ENCODE measurements at places on chromosomes 2 and 18.

DNA sequence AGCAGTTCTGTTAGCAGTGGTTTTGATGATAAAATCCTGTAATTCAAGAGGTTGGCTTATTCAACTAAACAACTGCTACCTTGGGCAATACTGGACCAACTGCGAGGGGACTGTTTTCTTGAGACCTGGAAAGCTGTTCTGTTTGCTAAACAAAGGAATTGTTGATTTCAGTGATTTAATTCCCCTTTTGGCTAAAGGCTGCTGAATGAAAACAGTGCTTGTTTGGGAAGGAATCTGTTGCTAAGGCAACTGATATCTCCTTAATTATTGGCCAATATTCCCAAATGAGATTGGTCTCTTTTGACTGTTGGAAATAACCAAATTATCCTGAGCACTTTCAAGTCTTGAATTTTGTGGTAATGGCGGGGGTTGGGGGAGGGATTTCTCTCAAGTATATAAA is 136.8 kb downstream of the CAMKMT start:
- no peak for DNase-seq

DNA sequence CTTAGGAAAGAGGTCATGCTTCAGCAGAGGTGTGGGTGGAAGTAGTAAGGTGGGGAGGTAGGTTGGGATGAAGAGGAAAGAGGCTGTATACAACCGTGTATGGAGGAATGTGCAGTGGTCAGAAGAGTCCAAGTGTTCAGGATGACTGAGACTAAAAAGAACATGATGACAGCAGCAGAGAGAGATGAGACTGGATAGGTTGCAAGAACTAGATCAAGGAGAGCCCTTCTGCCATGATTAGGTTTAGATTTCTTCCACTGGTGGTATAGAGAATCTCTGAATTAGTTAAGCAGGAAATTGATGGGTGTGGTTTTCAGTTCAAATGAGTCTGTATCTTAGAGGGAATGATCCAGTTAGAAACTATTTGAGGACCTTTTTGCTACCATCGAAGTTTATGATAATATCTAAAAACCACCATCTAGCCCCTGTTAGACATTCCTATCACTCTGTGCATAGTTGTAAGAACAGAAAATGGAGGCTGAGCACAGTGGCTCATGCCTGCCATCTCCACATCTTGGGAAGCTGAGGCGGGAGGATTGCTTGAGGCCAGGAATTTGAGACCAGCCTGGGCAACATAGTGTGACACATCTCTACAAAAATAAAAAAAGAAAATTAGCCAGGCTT is 221.0 kb downstream of the LTBP1 start:
- no peak for DNase-seq

DNA sequence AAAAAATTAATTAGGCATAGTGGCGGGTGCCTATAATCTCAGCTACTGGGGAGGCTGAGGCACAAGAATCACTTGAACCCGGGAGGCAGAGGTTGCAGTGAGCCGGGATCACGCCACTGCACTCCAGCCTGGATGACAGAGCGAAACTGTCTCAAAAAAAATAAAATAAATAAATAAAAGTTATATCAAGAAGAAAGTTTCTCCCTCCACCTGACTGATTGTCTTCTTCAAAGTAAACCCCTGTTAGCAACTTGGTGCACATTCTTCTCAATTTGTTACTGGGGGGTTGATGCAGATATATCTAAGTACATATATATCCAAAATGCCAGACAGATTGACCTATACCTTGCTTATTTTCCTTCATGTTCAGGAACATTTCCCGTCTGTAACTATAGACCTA is 5.2 kb upstream of the MYCN start:
- no peak for DNase-seq

DNA sequence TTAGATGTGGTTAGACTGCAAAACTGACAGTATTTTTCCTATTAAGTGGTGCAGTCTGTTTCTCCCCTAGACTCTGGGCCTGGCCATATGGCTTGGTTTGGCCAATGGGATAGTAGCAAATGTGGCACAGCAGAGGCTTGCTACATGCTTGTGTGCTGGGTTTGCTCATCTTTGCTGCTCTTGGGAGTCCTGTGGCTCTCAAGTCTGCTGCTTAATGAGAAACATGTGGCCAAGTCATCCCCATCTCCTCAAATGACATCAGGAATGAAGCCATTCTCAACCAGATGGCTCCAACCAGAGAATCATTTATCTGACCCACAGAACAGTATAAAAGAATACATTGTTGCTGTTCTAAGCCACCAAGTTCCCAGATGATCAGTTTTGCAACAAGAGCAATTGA is 57.1 kb upstream of the PAX3 start:
- DNase-seq: no peak

- DNase-seq: peak; percentile 93
Measured at GRCh38 chr2:160816916-160817499, 323.4 kb upstream of the RBMS1 start.

DNA sequence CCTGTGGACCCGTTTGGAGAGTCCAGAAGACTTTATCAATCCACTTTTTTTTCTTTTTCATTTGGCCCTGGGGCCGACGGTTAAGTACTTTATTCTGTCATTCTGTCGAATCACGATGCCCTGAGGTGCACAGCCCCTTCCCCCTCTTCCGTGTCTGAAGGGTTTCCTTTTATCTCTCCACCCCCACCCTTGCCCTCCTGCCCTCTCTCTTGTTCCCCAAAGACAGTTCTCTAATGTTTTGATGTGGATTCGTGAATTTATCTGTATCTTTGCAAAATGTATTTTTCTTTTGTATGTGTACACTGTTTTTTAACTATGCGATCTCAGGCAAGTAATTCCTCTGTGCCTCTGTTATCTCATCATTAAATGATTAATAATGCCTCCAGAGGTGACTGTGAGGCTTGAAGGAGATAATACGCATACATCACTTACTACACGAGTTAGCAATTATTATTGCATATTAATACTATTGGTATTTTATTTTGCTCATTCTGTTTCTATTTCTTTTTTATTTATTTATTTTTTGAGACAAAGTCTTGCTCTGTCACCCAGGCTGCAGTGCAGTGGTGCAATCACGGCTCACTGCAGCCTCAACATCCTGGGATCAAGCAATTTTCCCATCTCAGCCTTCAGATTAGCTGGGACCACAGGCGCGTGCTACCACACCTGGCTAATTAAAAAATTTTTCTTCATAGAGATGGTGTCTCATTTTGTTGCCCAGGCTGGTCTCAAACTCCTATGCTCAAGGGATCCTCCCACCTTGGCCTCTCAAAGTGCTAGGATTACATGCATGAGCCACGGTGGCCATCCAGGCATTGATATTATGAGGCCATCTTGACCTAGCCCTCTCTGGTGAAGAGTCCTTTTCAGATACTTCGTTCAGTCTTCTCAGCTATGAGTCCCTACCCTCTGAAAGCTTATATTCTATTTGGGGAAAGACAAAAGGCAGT is 1.4 kb upstream of the CASP8 start:
- no peak for DNase-seq

- no peak for DNase-seq
Measured at GRCh38 chr2:33133454-33133952, 186.8 kb downstream of the LTBP1 start.

DNA sequence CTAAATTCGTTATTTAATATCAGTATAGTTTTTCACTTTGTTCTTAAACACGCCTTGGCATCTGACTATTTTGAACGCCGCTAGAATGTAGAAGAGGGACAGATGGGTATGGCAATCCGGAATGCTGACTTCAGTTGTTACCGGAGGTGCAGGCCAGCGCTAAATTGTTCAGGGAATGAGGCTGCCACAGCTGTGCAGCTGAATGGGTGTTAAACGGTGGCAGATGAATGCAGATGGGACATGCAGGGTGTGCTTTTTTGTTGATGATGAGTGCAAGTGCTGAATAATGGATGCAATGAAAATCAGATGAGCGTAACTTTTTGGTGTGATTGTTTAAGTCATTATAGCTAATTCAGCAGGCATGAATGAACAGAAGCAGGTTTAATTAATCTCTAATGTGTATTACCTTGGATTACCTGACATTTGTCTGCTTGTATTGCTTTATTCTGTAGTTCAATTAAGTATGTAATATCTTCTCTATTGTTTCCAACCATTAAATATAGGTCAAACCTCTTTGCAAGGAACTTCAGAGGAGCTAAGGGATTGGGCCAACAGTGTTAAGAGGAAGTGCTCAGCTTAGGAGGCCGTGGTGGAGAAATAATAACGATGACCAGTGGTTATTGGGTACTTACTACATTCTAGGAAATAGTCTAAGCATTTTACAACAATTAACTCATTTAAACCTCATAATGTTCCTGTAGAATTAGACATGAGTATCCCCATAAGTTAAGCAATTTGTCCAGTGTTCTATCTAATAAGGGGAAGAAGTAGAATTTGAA is 11.9 kb upstream of the CREG2 start:
- DNase-seq: peak; percentile 10

DNA sequence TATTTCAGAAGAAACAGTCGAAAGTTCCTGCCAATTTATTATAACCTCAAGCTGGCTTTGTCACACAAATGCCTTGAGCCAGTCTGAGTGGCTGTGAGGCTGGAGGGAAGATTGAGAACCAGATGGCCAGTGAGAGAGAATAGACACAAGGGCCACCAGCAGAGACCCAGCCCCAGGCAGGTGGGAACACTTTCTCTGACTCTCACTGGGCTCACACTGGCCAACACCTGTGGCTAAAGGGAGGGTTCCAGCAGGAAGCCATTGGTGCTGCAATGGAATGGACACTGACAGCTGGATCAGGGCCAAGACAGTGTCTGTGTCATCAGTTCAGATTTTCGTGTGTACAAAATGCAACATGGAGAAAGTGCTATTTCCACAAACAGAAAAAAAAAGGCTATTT is 29.9 kb downstream of the LOXHD1 start:
- no peak for DNase-seq

GRCh38 chr2:146004462-146004861 is 1484.5 kb upstream of the ZEB2 start:
- DNase-seq: no peak

GRCh38 chr2:212595036-212595654 is 56.5 kb upstream of the ERBB4 start:
- DNase-seq: peak; percentile 36
